ENCODE measurements at places on chromosomes 5 and 9.

DNA sequence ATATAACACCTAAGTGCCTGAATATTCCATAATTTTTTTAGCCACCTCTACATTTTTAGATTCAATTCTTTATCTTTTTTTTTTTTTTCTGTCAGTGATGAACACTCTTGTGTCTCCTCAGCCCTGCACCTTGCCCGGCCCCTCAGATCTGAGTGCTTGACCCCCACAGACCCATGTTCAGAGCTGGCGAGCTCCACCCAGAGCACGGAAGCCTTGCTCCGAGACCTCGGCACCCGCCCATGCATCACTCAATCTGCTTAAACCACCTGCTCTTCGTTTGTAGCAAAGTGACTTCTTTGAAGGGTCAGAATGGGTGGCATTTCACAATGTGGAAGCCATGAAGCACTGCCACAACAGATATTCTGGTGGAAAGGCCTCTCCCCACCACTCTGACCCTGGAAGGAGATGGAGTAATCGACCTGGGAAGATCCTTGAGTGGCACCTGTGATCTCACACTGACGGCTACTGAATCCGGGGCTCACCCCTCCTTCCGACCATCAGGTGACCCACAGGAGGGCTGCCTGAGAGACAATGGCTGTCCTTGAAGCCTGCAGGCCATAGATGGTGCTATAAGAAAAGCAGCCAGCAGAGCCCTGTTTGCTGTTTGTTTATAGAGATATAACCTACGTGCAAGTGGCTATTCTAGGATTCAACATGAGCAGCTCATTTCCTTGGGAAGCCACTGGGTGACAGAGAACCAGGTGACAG is 261.1 kb upstream of the IRX4 start:
- DNase-seq = no peak

GRCh38 chr9:131635285-131635684 is 90.0 kb downstream of the PRRT1B start:
- peak; percentile 51 for DNase-seq

DNA sequence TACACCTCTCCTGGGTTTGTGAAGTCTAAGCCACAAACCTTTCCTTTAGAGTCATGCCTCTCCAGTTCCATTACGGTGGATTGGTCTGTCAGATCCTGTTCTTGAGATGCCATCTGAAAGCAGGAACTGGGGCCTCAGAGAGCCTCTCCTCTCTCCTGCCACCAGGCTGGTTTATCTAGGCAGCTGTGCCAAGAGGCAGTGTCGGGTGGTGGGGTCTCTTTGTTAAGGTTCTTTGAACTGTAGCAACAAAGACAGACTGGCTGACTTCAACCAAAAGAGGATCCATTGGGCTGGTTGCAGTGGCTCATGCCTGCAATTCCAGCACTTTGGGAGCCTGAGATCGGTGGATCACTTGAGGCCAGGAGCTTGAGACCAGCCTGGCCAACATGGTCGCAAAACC is 66.0 kb upstream of the ANGPTL2 start:
- DNase-seq = no peak

- DNase-seq = no peak
These were observed 152.3 kb downstream of the SNX18 start for GRCh38 chr5:54669845-54670244.

DNA sequence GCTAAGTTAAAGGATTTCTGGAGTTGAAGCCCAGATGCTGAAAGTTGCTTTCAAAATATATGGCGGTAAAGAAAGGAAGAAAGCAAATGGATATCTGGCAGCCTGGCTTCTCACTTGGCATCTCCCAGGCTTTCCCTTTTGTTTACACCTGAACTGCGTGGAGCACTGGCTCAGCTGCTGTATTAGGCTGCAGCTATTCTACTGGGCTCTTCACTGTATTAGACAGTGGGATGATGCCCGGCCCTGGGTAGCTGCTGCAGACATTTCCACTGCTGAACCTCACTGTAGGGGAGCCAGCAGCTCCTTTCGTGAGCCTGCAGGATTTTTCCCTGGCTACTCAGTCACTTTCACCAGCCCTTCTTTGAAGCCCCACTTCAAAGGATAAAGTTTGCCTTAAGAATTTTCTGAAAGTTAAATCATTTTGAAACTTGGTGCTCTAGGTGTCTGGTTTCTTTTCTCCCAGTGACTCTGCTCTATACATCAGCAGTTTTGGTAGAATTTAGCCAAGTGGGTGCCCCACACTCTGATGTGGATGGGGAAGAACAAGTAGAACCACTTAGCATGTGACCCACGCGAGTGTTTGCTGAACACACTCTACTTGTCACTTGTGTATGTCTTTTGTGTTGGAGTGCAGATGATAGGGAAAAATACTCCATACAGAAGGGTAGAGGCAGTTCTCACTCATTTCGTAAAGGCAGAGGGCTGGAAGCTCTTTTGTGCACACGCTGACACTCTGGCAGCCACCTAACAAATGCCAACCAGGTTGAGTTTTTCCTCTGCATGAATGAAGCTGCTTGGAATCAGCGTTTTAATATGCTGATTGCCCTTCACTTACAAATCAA is 49.9 kb downstream of the C9orf152 start:
- DNase-seq = no peak

- DNase-seq = no peak
These were observed 39.1 kb downstream of the OXCT1 start for GRCh38 chr5:41831155-41831554.

- no peak for DNase-seq
These were observed 173.1 kb downstream of the AOPEP start for GRCh38 chr9:94899464-94900221.

DNA sequence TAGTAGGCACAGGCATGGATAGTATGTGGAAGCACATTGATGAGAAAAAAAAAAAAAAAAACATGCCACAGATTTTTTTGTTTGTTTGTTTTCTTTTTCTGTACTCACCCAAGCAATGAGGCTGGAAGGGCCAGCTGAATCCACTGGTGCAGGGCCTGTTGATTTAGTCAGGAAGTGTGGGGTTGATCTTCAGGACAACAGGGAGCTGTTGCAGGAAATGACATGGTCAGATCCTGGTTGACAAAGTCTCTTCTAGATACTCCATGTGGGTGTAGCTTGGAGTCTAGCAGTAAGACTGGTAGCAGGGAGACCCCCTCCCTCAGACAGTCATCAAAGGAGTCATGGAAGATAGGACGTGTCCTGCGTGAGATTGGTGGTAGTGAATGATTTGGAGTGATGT is 191.8 kb downstream of the PAPPA start:
- DNase-seq = no peak

- no peak for DNase-seq
These were observed at the start of gene ARAP3 for GRCh38 chr5:141681695-141682641. Gene ARAP3, minus strand, starts transcription at chr5:141682230. Its CDS starts 1,744 bp downstream, at chr5:141680486.

- peak; percentile 13 for DNase-seq
These were observed 12.7 kb upstream of the CCL27 start for GRCh38 chr9:34675048-34675714.

DNA sequence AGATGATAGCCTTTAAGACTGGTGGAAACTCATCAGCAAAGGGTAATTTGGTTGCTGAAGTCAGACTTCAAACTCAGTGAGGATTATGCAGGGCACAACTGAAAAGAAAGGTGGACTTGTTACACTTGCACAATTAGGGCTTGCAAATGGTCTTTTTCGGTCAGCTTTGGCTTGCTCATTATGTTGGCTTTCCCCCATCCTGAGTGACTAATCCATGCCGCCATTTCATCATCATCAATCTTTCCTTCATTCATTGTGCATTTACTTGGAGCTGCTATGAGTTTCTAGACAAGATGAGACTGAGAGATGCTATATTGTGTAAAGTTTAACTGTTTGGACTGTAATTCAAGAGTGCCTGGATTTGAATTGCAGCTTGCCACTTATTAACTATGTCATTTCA is 134.8 kb upstream of the PPP1R2B start:
- DNase-seq = no peak

GRCh38 chr5:154394307-154394706 is 51.5 kb upstream of the SAP30L start:
- no peak for DNase-seq

DNA sequence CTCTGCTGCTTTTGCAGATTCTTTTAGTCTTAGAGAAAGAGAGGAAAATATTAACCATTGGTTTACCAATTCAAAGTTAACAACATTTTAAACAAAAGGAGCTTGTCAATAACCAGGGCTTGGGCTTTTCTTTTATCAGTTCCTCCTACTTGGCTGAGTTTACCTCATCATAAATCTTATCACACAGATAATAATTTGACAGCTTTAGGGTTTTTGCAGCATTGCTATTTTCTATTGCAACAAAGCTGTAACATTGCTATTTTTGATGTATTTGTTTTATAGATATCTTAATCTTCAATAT is 9.8 kb upstream of the ABL1 start:
- no peak for DNase-seq

GRCh38 chr5:16245956-16246355 is 66.4 kb upstream of the MARCHF11 start:
- DNase-seq = no peak

- DNase-seq = no peak
These were observed 14.0 kb downstream of the NFX1 start for GRCh38 chr9:33304362-33304761.

- DNase-seq = no peak
These were observed 219.4 kb downstream of the SPOCK1 start for GRCh38 chr5:137279521-137280231.

GRCh38 chr9:121120386-121120785 is 45.6 kb downstream of the CNTRL start:
- no peak for DNase-seq

- no peak for DNase-seq
These were observed 118.4 kb downstream of the GDNF start for GRCh38 chr5:37721447-37721871.

- DNase-seq = no peak
These were observed 10.6 kb downstream of the HMCN2 start for GRCh38 chr9:130276121-130276520.

- no peak for DNase-seq
These were observed 6.9 kb upstream of the BARX1 start for GRCh38 chr9:93962017-93962416.

- no peak for DNase-seq
These were observed 125.2 kb downstream of the WDR41 start for GRCh38 chr5:77366717-77367500.

- DNase-seq = no peak
These were observed 78.4 kb downstream of the NTNG2 start for GRCh38 chr9:132239999-132240840.

DNA sequence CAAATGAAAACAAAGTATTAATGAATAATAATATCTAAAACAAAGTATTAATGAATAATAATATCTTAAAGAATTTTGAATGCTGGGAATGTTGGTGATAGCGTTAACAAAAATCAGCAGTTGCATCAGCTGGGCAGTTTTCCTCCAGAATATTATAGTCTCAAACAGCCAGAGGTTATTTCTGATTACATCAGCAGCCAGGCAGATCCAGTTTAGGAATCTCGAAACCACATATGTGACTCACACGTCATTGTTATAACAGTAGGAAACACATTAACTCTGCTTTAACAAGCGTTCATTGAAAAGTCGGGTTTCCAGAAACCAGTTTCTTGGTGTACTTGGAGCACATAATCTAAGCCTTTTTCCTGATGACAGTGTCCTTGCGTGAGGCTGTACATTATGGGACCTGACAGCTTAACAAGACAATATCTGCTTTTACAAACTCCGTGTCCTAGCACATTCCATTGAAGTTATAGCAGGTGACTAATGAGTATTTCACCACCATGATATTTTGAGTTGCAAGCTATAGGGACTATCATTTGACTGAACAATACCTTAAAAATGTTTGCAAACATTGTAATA is 559.5 kb upstream of the KLF4 start:
- DNase-seq = no peak

GRCh38 chr5:66209794-66210193 is 65.7 kb downstream of the SREK1 start:
- DNase-seq = no peak

- no peak for DNase-seq
These were observed 14.9 kb downstream of the TRIM7 start for GRCh38 chr5:181189962-181190710.

DNA sequence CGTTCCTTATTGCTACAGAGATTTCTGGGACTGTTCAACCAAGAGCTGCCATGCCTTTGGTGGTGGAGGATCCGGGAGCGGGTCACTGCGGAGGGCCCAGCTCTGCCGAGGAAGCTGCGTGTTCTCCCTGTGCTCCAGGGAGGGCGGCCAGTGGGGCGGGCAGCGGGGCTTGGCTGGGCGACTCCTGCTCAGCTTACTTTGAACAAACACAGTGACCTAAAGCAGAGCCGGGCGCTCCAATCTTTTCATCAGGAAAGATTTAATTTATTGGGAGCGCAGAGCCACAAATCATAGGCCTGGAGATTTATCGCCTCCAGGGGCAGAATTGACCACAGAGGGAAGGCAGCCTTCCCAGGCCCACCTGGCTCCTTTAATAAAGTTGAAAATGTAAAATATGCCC is 27.7 kb downstream of the LHX3 start:
- no peak for DNase-seq

GRCh38 chr9:13899924-13900323 is 414.0 kb downstream of the NFIB start:
- DNase-seq = no peak

DNA sequence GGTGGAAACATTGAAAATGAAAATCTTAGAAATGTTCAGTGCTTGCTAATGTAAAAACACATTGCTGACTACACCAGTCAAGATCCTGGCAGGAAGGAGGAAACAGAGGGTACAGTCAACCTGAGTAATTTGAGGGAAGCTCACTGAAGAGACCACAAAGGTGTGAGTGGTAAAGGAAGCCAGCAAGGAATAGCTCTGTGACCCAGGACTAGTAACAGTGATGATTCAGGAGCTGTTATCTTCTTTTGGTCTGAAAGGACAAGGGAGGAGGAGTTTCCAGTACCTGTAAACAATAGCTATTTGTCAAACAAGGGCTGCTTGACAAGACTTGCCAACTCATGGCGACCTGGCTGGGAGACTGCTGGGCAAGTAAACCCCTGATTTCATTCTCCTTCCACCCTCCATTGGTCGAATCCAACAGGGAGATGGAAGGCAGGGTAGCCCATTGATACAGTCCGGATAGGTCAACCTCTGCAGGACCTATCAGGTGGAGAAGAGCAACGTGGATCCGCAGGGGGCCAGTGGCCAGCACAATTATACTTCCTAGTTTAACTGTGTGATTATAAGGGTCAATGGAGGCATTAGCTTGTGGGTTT is 68.1 kb downstream of the MAMDC2 start:
- DNase-seq = no peak

- DNase-seq = no peak
These were observed 36.4 kb upstream of the CPEB4 start for GRCh38 chr5:173851595-173852243.

DNA sequence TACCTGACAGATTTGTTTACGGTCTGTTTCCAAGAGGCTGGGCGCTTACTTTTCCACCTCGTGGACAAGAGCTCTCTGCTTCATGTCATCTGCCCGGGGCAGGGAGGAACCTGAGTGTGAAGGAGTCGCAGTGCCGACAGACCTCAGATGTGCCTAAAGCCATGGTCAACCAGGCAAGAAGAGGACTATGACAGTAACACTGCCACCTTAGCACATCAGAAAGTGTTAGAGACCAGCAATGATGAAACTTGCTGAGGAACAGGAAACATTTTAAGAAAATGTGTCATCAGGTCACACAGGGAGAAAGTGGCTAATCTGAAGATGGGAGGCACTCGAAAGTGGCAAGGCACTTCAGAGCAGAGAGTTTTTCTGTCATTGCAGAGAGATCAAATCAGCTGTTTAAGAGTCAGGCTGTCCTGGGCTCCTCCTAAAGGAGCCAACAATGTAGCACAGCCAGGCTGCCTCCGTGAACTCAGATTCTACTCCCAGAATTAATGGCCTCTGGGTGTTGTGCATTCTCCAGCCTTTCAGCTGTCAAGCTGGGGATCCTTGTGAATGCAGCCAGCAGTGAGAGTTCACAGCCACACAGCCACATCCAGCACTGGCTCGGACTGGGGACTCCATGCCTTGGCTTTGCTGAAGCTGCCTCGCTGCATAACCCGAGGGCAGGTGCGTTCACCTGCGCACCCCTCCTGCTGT is 94.6 kb downstream of the RAPGEF1 start:
- DNase-seq = no peak

All from hypothalamus (tissue), 51 donors.